Hematopoietic multipotent progenitor cell treated with erythropoietin and hydrocortisone succinate and interleukin-3 and kit ligand, for 17 days (in vitro differentiated cells): ENCODE measurements at places on chromosomes 3 and 15.
A peak's percentile ranks its signal among the peaks of the same experiment; 100 is the strongest.

GRCh38 chr15:85606738-85607137, 188.0 kb downstream of the KLHL25 start:
- DNase-seq: no peak

DNA sequence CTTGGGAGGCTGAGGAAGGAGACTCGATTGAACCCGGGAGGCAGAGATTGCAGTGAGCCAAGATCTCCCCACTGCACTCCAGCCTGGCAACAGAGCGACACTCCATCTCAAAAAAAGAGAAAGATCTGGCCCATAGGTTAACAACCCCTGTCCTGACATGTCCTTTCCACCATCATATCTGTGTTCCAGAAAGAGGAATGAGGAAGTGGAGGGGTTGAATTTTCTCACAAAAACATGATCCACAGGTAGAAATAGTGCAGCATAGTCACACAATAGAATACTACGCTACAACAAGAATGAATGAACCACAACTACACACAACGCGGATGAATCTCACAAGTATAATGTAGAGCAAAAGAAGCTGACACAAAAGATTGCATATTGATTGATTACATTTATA, 4.7 kb upstream of the SLC51B start:
- no peak for DNase-seq

GRCh38 chr3:137285924-137286323, 328.1 kb downstream of the IL20RB start:
- DNase-seq: no peak

DNA sequence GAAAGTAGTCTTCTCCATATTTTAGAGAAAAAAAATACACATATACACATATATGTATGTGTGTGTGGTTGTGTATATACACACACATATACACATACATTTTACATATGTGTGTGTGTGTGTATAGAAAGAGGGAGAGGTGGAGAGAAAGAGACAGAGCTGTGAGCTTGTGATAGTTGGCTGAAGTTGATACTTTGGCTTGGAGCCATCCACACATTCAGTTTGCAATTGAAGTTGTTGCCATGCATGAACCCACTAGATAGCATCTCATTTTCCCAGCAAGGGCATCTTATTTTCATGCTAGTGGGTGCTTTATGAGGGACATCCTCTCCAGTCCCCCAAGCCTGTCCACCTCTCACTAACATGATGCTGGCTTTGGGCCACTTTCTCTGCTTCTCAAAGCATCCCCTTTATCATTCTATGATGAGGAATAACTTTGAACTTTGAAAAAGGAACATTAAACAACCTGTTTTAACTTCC, 228.6 kb downstream of the ZNF621 start:
- DNase-seq: no peak

- no peak for DNase-seq
These were observed 898 bp downstream of the SMAD3 start for GRCh38 chr15:67066041-67066958.

DNA sequence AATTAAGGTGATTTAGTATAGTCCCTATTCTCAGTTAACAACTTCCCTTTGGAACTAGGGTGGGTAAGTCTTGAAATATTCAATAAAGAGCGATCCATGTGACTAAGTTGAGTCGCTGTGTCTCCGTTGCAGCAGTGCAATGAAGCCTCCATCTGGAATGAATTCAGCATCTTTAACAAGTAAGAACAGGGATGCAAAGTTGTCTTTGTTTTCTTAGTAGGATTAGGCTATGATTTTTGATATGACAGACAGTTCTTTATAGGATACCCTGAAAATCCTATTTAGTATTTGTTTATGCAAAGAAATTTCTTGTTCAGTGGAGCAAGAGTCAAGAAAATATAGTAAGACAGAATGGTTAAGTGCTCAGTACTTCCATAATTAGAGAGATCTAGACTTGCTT, 52.7 kb downstream of the RBMS3 start:
- no peak for DNase-seq

DNA sequence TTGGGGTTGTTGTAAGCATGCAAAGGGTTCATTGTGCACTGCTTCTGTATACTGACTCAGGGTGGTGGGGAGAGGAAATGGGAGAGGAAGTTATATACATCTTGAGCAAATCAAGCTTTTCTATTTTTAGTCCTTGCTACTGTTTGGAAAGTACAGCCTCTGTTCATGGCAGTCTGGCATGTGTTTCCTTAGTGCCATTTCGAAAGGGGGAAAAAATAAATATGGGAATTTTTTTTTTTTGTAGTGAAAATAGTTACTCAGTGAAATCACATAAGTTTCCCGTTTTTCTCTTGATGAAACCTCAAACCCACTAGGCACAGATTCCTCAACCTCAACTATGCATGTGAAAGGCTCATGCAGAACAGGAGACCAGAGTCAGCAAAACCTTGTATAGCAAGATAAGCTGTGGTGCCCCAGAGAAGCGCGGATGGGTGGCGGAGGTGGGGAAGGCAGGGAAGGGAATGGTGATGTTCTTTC, 353.3 kb downstream of the LPP start:
- DNase-seq: no peak

DNA sequence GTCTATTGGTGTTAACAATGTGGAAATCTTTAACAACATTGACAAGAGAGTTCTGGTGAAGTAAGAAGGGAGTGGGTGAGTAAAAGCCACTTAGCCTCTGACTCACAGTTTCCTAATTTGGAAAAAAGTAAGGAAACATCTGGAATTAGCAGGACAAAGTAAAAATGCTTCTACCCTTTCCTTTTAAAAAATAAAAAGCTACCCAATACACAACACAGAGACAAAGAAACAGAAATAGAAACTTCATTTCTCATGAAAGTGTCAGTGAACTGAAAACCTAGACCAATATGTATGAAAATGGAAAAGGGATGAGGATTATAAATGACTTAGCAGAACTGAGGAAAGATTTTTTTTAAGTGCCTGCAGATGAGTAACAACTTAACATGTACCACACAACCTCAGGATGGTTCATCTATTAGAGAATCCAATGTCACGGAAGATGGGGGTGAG, 65.4 kb downstream of the SSR3 start:
- DNase-seq: no peak

- DNase-seq: no peak
These were observed 33.1 kb upstream of the TOPAZ1 start for GRCh38 chr3:44208568-44208967.

DNA sequence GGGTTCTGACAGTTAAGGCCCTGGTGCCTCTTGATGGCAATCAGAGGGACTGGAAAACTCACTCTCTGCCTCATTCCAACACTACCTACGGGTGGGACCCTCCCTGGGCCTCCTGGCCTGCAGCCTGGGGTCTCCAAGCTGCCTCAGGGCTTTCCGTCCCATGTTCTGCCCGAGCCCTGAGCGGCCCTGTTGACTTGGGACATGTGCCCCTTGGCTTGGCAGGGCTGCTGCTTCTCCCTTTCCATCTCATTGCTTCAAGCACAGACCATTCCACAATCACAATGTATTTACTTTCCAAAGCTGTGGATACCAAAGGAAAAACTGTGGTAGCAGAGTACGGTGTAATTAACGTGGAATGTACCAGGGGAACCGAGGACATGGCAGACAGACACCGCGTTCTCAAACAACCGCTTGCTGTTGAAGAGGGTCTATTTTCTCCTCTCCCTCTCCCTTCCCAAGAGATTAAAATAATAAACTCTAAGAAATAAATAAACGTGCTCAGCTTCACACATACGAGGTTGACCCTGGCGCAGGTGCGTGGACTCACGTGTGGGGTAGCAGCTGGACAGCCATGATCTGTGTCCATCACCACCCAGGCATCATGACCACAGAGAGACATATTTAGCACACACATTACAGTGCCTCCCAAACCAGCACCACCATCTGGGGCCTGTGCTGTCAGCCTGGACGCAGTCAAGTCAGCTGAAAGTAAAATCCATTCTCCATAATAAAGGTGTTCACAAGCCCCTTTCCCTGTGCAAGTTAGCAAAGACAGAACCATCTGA, 172.0 kb downstream of the XXYLT1 start:
- no peak for DNase-seq

DNA sequence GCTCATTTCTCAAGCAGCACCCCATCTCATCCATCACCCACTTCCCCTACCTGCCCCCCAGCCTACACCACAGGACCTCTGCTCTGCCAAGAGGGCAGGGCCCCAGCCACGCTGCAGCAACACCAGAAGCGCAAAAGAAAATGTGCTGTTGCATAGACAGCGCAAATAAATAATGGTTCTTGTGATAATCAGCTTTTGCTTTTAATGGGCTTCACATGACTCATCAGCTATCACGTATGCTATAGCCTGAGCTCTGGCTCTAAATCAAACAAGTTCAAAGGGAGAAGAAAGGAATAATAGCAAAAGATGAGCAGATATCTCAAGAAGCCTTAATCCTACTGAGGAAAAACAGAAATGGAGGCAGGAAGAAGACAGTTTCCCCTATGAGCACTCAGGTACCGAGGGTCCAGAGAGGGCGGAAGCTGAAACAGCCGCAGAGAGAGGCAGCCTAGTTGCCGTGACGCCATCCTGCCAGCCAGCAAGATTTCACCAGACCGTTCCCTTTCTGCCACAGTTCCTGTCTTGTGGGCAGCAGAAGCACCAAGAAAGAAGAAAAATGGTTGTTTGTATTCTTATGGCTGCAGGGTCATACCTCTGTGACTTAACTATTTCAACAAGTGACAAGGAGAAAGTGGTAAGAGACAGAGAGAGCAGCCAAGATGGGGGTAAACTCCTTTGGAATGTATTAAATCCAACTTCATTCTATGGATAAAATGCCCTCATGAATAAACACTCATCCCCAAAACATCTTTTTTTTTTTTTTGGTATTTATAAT, 22.0 kb downstream of the RAB27A start:
- no peak for DNase-seq

DNA sequence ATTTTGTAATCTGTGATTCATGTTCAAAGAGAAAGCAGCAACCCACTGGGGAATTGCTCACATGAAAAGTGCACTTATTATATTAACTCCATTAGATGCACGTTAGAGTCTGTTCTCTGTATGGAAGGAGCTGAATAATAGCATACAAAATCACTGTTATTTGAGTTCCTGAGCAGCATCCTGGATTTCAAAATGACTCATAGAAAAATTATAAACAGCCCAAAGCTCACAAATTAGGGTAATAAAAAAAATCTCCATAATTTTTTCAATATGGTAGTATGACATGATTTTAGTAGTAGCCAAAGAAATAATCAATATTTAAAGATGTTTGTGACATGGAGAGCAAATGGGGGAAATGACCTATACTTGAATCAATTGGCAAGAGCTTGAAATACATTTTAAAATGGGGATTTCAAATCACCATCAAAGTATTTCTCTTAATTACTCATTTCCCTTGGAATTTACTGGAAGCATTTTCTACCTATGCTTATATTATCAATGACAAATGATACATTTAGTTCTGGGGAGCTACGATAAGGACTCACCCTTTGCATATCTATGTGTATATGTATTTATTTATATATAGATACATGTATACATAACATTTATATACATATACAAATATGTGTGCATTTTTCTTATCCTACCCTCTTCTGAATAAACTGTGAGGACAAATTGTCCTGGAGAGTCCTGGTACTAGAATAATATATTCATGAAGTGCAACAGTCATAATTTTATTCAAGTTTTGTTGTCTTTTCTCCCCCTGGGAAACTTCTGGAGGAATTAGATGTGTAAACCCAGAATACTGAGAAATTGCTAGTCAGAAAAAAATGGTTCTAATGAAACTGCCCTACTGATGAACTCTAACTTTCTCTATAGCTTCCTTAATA, 116.3 kb downstream of the RPL22L1 start:
- no peak for DNase-seq

DNA sequence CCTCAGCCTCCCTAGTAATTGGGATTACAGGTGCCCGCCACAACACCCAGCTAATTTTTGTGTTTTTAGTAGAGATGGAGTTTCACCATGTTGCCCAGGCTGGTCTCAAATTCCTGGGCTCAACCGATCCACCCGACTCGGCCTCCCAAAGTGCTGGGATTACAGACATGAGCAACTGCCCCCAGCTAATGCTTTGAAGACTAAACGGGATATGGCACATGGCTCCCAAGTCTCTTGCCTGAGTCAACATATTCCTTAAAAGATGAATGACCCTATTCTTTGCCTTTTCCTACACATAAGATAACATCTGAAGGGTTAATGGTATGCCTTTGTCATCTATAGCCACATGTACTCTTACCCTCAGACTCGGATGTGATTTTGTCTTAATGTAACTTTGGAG, 38.4 kb upstream of the NEDD4 start:
- DNase-seq: no peak

GRCh38 chr15:72285927-72286516, 13.7 kb upstream of the PARP6 start:
- DNase-seq: no peak

GRCh38 chr3:48429317-48429959, 448 bp downstream of the PLXNB1 start:
- no peak for DNase-seq

DNA sequence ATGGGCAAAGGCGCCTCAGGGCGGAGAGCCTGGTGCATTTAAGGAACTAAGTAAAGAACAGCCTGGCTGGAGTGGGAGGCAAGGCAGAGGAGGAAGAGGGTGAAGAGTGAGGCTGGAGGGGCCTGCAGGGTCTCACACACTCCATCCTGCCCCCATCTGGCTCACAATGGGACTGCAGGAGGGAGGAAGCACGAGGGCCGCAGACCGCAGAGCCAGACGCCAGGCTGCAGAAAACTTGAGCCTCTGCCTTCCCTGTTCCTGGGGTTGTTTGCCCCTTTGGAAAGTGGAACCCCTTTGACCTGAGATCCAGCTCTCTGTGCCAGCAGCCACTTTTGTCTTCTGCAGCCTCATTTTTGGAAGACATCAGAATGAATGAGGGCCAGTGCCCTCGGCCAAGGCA, 138.0 kb downstream of the SRGAP3 start:
- no peak for DNase-seq

DNA sequence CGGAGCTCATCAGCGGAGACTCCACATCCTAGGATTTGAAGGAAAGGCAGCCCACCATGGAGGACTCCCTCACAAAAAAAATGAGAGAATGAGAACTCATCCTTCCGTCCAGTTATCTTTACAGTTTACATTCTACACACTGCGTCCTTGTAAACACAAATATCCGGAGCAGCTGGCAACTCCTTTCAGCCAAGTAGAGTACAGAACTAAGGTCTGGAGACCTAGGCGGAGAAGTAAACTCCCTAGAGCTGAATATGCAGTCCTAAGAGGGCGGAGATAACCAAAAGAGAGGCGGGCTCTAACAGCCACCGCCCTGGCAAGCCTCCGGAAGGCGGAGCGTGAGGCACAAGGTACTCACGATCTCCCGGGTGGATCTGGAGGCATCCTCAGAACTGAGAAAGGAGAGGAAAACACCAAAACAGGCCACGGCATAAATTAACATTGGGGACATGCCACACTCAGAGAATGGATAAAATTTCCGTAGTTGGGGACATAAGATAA, 924 bp upstream of the SIN3A start:
- peak; percentile 94 for DNase-seq
